ENCODE measurements at places on chromosomes 1 and 21.

- DNase-seq = no peak
Measured at GRCh38 chr1:206468571-206468970, 1.7 kb upstream of the IKBKE start.

- no peak for DNase-seq
Measured at GRCh38 chr1:160205242-160206035, at the start of gene PEA15. Gene PEA15, plus strand, starts transcription at chr1:160205384. Its CDS starts 6,161 bp downstream, at chr1:160211545.

DNA sequence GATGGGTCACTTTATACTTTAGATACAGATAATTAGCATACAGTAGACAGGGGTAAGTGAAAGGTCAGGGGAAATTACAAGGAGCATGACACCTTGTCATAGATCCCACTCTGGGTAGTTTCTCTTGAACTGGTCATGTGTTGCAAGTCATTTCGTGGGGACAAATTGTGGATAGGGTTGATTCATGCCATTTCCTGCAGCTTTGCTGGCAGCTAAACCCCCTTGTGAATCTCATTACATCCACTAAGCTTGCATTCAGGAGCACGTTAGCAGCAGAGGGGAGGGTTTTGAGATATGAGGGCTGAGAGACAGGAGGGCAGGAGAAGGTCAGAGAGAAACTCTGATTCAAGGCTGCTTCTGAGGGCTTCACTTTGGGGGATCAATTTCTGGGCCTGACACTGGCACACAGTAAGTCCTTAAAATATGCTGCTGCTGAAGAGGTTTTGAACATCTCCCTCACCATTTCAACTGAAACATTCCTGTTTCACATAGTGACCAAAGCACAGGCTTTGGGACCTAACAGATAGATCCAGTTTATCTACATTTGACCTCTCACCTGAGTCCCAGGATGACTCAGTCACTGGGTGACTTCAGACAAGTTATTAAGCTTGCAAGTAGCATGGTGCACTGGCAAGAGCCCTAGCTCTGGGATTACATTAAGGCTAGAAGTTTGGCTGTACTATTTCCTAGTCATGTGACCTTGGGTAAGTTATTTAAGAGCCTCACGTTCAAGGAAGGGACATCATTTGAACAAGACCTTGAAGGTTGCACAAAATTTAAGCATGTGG, 206.0 kb upstream of the USP24 start:
- DNase-seq = no peak

GRCh38 chr21:15964236-15964855, 234.6 kb downstream of the USP25 start:
- no peak for DNase-seq

- no peak for DNase-seq
Measured at GRCh38 chr1:10708757-10709156, 87.7 kb downstream of the CASZ1 start.

DNA sequence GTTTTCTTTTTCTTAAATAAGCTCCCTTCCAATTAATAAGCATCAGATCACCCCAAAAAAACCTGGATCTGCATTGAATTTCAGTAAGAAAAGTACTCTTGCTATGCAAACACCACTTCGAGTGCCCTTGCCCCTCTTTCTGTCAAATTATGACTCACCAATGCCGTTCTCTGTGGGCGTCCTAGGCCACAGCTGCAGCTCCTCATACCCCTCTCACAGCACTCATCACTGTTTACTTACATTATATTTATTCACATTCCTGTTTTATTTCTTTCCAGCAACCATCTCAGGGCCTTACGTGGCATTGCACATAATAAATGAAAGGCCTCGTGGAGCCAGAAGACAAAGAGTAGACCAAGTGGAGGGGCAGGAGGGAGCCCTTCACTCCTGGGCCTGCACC, 99.1 kb upstream of the CTTNBP2NL start:
- no peak for DNase-seq

DNA sequence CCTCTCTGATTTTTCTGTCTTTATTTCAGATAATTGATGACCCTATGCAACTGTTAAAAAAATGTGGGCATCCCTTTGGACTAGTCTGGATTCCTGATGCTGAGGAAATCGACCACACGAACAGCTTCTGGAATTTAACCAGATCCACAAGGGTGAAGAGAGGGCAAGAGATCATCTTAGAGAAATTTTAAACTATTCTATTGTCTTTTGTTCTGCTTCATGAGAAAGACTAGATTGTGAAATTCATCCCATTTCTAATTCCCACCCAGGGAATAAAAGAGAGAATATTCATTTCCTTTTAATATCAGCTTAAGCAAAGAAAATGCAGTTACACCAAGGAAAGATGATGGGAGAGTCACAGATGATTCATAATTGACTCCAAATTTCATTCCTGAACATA, 71.8 kb downstream of the DUSP10 start:
- no peak for DNase-seq

- DNase-seq = no peak
Measured at GRCh38 chr1:156892190-156893047, 1.1 kb upstream of the PEAR1 start.

DNA sequence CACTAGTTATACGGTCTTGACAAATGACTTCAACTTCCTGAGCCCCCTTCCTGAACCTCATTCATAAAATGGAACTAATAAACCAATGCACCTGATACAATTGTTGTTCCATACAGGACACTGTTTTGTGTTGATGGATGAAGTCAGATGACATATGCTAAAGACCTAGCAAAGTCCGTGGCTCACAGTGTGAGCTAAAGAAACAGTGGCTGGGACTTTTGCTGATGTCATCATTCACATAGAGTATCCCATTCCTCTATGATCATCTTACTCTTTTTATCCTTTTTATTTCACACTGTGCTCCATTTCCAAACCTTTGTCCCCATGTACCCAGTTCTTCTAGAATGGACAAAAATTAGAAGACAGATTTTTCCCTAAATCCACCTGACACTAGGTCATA, 83.7 kb upstream of the KAZN start:
- no peak for DNase-seq

GRCh38 chr1:159188375-159188788, 16.3 kb upstream of the ACKR1 start:
- no peak for DNase-seq

Data from epithelial cell of proximal tubule (primary cell).